CD4-positive, alpha-beta T cell treated with Interferon alpha-2 for 1 hour (primary cell): ENCODE measurements at places on chromosomes 13 and 19.

DNA sequence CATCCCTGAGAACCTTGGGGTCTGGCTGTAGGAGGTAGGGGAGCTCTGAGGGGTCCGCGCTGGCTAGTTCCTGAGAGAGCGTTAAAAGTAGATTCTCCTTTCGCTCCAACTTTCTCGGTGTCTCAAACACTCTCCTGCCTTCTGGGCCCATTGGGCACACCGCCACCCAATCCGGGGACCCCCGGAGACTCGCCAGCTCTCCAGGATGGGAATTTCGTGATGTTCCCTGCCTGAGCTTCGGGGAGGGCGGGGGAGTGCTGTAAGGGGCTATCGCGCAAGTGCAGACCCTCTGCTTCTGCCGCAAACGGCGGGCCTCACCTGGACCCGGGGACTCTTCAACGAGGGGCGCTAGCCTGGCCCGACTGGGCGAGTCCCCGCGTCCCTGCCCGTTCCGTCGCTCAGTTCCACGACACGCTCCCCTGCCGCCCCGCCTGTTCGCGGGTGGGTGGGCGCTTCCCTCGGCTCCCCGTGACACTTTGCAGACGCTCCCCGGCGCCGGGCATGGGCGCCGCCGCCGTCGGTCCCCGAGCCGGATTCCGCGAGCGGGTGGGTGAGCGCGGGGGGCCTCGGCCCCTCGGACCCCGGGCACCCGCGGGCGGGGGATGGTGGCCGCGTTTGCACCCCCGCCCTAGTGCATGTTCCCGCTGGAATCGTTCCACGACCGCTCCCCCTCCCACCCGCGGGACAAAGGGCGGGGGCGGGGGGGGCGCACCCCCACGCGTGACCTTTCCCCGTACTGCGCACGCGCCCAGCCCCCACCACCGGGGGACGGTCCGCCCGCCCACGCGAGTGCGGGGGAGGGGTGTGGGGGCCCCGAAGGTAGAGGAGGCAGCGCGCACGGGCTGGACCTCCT is at the start of gene CCDC106:
TSS of gene CCDC106 (plus strand) at position 481 of the 853 bp plus-strand sequence. CDS start 835 bp downstream, outside the sequence.
- peak; percentile 50 for DNase-seq

DNA sequence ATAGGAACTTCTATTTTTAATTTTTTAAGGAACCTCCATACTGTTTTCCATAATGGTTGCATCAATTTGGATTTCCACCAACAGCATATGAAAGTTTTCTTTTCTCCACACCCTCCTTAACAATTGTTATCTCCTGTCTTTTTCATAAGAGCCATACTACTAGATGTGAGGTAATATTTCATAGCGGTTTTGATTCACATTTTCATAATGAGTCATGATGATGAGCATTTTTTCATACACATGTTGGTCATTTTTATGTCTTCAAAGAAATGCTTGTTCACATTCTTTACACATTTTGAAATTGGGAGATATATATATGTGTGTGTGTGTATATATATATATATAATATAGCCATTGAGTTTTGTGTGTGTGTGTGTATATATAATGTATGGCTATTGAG is 420.3 kb upstream of the PCDH9 start:
- no peak for DNase-seq

DNA sequence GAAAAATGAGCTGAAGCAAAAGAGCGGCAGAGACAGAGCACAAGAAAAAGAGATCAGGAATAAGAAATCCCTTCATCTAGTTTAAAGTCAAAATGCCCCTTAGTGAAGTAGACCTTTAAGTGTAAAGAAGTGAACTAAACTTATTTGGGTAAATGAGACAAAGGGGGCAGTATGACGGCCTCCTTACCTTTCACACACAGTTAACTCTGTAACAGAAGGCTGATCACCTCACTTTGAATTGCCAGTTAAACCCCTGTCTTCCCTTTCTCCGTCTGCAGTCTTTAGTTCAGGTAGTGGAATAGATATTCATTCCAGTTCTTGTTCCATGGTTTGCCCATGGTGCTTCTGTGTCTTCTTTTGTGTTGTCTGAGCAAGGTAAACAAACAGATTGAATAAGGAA is 1029.8 kb downstream of the DIAPH3 start:
- DNase-seq, result no peak

DNA sequence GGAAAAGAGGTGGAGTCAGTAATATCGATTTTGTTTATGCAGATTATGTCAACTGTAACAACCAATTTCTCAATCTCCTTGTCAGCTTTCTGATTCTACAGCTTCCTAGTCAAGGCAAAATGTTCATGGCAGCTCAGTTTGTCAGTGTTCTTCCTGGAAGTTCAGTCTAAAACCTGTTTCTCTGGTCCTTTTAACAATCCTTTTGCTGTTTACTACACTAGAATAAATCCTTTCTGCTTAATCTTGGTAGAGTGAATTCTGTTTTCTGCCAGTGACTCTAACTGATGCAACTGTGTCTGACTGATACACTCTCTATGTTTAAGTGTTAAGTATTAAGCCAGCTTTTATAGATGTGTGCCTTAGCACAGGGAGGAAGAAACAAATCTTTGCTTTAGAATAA is 516.9 kb upstream of the KLF12 start:
- DNase-seq, result no peak

DNA sequence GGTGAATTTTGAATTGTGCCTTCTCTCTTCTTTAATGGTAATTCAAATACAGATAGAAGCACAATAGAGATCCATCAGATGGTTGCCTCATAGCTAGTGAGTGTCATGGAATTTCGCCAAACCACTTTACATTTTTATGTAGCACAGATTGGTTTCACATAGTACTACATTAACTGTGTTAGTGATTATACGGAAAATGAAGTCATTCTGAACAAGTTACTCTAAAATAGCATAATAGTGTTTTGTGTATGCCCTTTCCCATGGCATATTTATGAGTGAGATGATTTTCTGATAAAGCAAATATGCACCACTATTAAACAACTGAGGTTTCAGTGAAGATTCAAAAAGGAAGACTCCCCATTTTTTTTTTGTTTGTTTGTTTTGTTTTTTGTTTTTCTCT is 1623.5 kb downstream of the PCDH9 start:
- no peak for DNase-seq

- no peak for DNase-seq
Measured at GRCh38 chr19:42038666-42039065, 31.3 kb downstream of the GRIK5 start.

- peak; percentile 60 for DNase-seq
Measured at GRCh38 chr19:5804516-5805461, at the start of gene NRTN. Gene NRTN (plus strand): TSS chr19:5805067. CDS start chr19:5824166, 19,099 bp downstream.

GRCh38 chr19:4229179-4229931 is at the start of gene EBI3:
Gene EBI3 (plus strand): TSS chr19:4229523. CDS start chr19:4229551, 28 bp downstream.
- peak; percentile 54 for DNase-seq

- no peak for DNase-seq
Measured at GRCh38 chr13:35703061-35703460, 226.6 kb upstream of the MAB21L1 start.

GRCh38 chr19:5947435-5947834 is 30.5 kb downstream of the RANBP3 start:
- no peak for DNase-seq

DNA sequence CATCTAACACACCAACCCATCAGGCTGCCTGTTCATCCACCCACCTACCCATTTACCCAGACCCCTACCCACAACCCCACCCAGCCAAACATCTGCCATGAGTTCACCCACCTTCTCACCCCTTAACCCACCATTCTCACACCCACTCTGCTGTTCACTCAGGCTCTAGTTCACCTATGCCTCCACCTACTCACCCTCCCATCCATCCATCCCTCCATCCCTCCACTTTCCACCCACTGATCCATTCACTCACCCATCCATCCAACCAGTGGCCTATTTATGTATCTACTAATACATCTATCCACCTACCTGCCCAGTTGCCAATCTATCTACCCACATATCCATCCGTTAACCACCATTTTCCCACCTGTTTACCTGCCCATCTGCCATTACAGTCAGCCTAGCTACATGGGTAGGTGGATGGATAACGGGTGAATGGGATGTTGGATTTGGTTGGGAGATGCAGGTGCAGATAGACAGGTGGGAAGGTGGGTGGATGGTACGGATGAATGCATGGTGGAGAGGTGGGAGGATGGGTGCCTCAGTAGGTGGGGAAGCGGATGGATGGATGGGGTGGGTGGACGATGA is 5.3 kb downstream of the MYBPC2 start:
- no peak for DNase-seq

- no peak for DNase-seq
Measured at GRCh38 chr19:55355213-55355821, 798 bp upstream of the COX6B2 start.

- DNase-seq, result no peak
Measured at GRCh38 chr13:75960538-75960994, 324.4 kb downstream of the LMO7 start.

- DNase-seq, result no peak
Measured at GRCh38 chr13:107770541-107770940, 444.8 kb downstream of the LIG4 start.

DNA sequence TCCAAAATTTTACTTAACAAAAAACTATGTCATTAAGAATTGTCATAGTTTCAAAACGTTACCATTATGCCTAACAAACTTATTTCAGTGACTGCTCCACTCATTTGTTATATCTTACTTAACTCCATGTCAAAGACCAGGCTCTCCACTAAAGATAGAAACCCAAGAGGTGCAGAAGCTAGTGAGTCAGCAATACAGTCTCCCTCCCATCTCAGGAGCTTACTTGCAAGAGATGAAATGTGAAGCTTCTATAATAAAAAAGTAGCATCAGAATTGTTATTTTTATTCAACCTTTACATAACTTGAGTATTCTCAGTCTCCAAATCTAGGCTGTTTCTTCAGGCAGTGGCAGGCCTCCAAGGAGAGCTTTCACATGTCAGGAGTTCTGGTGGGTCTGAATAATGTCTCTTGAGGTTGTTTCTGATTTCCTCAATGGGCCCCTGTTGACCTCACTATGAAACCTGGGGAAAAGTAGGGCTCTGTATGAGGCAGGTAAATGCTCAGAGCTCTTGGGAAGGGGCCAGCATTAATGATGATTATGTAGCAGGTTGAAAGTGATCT is 242.0 kb downstream of the NDFIP2 start:
- DNase-seq, result no peak

- DNase-seq, result no peak
Measured at GRCh38 chr19:33461256-33462111, 60.1 kb downstream of the PEPD start.

GRCh38 chr19:38183251-38183897 is 40.6 kb downstream of the DPF1 start:
- no peak for DNase-seq

GRCh38 chr19:44539991-44540390 is 10.5 kb upstream of the CEACAM20 start:
- DNase-seq, result no peak

DNA sequence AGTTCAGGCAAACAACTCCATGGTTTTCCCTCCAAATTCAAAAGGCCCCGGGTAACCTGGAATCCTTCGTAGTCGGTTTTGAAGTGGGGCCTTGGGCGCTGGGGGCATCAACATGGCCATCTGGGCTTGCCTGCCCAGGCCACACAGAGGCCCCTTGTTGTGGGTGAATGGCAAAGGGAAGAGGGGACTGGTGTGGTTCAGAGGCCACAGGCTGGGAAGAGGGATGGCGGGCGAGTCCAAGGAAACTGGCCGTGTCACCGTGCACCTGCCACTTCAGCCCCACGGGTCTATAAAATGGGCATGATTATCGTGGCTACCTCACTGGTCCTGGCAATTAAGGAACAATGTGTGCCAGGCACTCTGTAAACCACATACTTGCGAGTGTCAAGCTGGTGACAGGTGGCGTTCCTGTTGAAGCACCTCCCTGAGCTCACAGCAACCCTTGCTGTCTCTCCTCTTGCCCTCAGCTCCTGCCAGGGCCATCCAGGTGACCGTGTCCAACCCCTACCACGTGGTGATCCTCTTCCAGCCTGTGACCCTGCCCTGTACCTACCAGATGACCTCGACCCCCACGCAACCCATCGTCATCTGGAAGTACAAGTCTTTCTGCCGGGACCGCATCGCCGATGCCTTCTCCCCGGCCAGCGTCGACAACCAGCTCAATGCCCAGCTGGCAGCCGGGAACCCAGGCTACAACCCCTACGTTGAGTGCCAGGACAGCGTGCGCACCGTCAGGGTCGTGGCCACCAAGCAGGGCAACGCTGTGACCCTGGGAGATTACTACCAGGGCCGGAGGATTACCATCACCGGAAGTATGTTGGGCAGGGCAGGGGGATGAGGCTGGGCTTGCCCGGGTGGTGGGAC is 1.3 kb downstream of the LSR start:
- no peak for DNase-seq

DNA sequence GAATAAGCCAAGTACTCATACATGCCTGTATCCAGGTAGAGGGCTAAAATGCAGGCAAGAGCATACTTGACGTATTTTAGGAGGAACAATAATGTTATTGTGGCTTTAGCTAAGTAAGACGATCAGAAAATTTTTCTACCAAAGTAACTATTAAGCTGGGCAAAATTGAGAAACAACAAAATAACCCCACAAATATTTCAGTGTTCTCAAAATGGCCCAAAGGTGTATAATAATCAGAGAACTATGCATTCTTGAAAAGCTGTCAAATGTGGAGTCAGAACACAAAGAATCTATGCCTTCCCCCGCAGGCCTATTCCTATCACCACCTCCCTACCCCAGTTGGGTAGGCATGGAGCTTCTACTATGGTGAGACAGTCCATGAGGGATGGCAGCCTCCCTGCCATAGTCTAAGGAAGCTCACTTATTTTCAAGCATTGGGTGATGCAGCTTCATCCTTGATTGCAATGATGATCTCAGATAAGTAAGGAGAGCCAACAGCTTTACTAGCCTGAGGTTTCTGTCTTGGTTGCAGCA is 1132.5 kb upstream of the SPRY2 start:
- DNase-seq, result no peak

GRCh38 chr13:99071211-99071610 is 93.3 kb upstream of the DOCK9 start:
- DNase-seq, result no peak
